ENCODE measurements at places on chromosomes 11 and 22. TPM values are rescaled to one million over a fixed set of nuclear protein-coding genes. Genes with fewer than 3 reads are reported as not detected.

Gene FAM180B
- not detected for total RNA-seq

Gene TMPRSS4
- 0.33 TPM for total RNA-seq

Gene ARHGAP32
- 2.4 TPM for total RNA-seq

Gene OR8G1
- not detected for total RNA-seq

Gene RAG1
- 4.3 TPM for total RNA-seq

- DNase-seq, result no peak
- no peak overlapping the region for H3K4me3 ChIP-seq
- no peak overlapping the region for H3K27ac ChIP-seq
- H3K36me3 ChIP-seq, result no peaks in the 10 kb centered on the region
These were observed 806.3 kb downstream of the BRD1 start for GRCh38 chr22:49021131-49021925.

- H3K27me3 ChIP-seq, result no peaks in the 10 kb centered on the region
- H3K4me1 ChIP-seq, result no peaks in the 10 kb centered on the region
- no peak overlapping the region for H3K4me3 ChIP-seq
These were observed 18.7 kb upstream of the JHY start for GRCh38 chr11:122863704-122864326.

DNA sequence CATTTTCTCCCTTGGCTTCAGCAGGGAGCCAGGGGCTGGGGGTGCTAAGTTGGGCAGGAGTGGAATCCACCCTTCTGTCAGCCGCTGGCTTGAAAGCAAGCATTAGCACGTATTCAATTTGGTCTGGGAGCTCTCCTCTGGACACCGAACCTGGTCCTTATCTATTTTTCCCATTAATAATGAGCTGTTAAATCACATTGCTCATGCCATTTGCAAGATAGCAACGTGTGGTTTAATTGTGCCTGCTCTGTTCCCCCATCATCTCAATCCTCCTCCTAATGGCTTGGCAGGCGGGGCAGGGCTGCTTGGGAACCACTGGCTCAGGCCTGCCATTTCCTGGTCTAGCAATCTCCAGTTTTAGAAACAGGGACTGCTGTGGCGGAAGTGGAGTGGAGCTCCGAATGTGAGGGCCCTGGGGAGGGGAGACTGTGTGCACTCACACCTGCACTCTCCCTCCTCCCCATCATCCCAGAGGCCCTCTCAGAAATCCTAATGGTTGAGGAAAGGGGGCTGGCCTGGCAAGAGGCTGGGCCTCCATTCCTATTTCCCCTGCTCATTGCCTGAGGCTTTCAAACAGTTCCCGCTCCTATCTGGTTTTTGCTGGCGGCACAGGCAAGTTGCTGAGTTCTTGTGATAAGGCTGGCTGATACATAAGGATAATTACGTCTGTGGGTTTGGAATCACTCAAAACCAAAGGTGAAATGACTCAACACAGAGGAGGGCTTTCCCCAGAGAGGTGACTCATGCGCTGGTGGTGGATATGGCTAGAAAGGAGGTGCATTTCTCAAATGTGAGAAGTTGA lies 201.2 kb upstream of the E2F8 start:
- peaks cover 5% of the 10 kb centered on the region for H3K4me1 ChIP-seq
- no peak overlapping the region for H3K4me3 ChIP-seq
- H3K27ac ChIP-seq, result no peak overlapping the region
- no peaks in the 10 kb centered on the region for H3K36me3 ChIP-seq
- no peaks in the 10 kb centered on the region for H3K27me3 ChIP-seq

DNA sequence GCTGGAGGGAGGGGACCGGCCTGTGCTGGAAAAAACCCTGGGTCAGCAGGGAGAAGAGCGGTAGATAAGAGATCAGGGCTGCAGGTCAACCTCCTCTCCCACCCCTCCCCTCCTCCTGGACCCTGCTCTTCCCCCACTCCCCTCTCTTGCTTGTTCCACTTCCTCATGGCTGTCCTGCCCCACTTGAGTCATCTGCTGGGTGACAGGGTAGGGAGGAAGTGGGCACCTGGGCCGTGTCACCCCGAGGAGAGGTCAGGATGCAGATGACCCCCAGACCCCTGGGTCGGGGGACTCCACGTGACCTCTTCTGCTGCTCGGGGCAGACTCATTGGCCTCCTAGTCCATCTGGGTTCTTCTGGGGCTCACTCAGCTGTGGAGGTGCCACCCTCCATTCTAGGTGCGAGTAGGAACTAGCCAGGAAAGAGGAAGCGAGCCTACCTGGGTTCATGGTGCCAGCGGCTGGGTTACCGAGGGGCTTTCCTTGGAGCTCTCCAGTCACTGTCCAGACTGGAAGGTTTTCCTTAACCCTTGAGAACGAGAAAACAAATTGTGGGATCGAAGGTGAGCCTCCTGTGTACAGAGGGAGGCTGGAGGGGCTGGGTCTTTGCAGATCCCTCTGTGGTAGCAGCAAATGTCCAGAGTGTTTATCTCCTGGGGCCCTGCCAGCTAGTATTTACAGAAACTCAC lies 6.5 kb downstream of the APOL2 start:
- H3K27ac ChIP-seq, result no peak overlapping the region
- no peaks in the 10 kb centered on the region for H3K27me3 ChIP-seq
- no peak overlapping the region for H3K4me3 ChIP-seq
- H3K36me3 ChIP-seq, result peaks cover 42% of the 10 kb centered on the region
- H3K4me1 ChIP-seq, result peaks cover 54% of the 10 kb centered on the region

- no peaks in the 10 kb centered on the region for H3K27me3 ChIP-seq
- peak; percentile 57 for DNase-seq
- peak within 1 kb of the TSS; percentile 93 for H3K4me3 ChIP-seq
- peak within 1 kb of the TSS; percentile 92 for H3K27ac ChIP-seq
- peaks cover 20% of the 10 kb centered on the region for H3K4me1 ChIP-seq
- H3K36me3 ChIP-seq, result peaks cover 3% of the 10 kb centered on the region
These were observed at the start of gene TSKU for GRCh38 chr11:76783294-76783895. Gene TSKU, plus strand, starts transcription at chr11:76783356. Its CDS starts 12,261 bp downstream, at chr11:76795617.

- H3K27me3 ChIP-seq, result no peaks in the 10 kb centered on the region
- no peak overlapping the region for H3K27ac ChIP-seq
- no peak overlapping the region for H3K4me3 ChIP-seq
- no peak for DNase-seq
- no peaks in the 10 kb centered on the region for H3K36me3 ChIP-seq
- no peaks in the 10 kb centered on the region for H3K4me1 ChIP-seq
These were observed 14.0 kb upstream of the NRIP3 start for GRCh38 chr11:9017773-9018172.

- H3K4me3 ChIP-seq, result no peak overlapping the region
- no peak for DNase-seq
- H3K27me3 ChIP-seq, result no peaks in the 10 kb centered on the region
- no peaks in the 10 kb centered on the region for H3K36me3 ChIP-seq
These were observed 3.3 kb upstream of the DIXDC1 start for GRCh38 chr11:111933872-111934271.

DNA sequence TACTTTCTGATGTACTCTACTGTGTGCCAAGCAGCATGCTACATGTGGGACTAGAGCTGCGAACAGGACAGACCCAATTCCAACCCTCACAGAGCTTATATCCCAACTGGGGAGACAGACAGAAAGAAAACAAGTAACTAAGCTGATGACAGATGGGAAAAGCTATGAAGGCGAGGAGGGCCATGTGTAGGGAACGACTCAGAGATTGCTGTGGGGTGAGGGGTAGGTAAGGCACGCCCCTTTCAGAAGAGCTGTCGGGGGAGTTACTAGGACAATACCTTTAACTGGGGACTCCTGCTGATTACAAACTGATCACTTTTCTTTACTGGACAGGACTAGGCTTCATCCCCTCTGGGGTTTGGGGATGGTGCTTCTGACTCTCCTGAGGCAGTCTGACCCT lies 48.9 kb downstream of the ST3GAL4 start:
- H3K27me3 ChIP-seq, result no peaks in the 10 kb centered on the region
- no peak overlapping the region for H3K4me3 ChIP-seq
- no peak overlapping the region for H3K27ac ChIP-seq
- no peak for DNase-seq

- no peak overlapping the region for H3K4me3 ChIP-seq
- DNase-seq, result no peak
- no peaks in the 10 kb centered on the region for H3K27me3 ChIP-seq
- no peak overlapping the region for H3K27ac ChIP-seq
These were observed 1.2 kb upstream of the ARHGAP20 start for GRCh38 chr11:110713449-110713776.

- H3K27me3 ChIP-seq, result no peaks in the 10 kb centered on the region
- DNase-seq, result no peak
- no peaks in the 10 kb centered on the region for H3K36me3 ChIP-seq
- no peaks in the 10 kb centered on the region for H3K4me1 ChIP-seq
These were observed 60.8 kb upstream of the CCDC179 start for GRCh38 chr11:22920939-22921565.

DNA sequence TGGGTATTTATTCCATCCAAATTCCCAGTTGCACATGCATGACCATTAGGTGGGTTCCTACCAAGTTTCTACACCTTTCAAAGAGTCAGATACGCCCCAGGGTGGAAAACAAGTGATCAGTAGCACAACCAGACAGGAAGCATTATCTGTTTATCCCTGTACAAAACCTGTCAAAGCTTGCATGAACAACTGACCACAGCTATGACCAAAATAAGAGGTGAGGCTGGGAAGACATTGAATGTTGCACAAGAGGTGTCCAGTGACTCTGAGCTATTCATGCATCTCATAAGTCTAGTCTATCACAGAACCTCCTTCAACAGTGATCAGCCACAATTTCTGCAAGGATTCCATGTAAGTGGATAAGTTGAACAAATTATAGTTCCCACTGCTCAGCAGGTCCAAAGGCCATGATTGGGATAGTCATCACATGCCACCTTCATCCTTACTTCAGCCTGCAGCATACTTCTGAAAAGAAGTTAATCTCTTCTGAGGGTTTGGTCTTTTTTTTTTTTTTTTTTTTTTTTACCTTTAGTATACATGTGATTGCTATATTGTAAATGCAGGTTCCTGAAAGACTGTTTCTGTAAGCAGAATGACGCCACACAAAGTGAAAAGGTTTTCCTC lies 28.0 kb upstream of the TMEM45B start:
- DNase-seq, result no peak
- H3K36me3 ChIP-seq, result no peaks in the 10 kb centered on the region
- H3K4me1 ChIP-seq, result peaks cover 23% of the 10 kb centered on the region
- no peaks in the 10 kb centered on the region for H3K27me3 ChIP-seq

DNA sequence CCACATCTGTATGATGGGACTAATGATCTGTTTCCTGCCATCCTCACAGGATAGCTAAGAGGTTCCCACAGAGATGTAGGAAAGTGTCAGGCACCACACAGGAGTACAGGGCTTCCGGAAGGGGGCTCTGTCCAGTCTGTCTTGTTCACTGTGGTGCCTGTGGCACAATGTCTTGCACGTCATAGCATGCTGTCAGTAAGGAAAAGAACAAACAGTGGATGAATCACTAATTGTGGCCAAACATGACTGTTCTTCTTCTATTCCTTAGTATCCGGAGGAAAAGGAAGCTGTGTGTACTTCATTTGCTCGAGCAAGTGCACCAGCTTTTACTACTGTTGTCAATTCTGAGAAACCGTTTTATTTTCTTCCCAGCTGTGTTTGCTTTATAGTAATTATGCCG lies 73.4 kb upstream of the YWHAH start:
- H3K4me3 ChIP-seq, result no peak overlapping the region
- no peak overlapping the region for H3K27ac ChIP-seq
- H3K4me1 ChIP-seq, result no peaks in the 10 kb centered on the region

DNA sequence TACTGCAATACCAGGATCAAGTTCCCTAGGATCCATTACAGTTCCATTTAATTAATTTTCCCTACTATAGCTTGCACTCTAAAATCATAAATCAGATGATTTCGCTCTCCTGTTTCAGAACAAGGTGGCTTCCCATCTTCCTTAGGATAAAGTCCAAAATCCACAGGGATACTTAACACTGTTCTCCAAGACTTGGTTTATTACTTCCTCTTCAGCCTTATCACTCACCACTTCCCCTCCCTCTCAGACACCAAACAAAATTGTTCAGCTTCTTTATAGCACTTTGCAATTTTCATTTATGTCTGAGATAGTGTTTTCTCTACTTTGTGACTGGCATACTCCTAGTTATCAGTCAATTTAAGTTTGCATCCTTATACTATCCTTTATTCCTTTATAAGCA lies 124.6 kb downstream of the GRIA4 start:
- no peaks in the 10 kb centered on the region for H3K27me3 ChIP-seq
- H3K4me1 ChIP-seq, result no peaks in the 10 kb centered on the region
- no peak overlapping the region for H3K27ac ChIP-seq
- no peak overlapping the region for H3K4me3 ChIP-seq

DNA sequence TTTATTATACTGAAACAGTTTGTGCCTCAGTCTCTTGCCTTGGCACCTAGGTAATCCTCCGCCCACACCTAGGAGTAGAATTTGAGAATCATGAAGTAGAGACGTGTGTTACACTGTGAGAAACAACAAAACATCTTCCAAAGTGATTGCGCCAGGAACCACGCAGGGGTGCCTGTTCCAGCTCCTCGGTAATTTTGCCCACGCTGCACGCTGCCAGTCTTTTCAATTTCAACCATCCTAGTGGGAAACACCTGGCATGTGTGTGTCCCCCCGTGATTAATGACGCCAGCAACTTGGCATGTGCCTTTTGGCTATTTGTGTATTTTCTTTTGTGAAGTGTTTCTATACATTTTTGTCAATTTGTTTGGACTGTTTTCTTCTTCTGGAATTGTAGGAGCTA lies 919.1 kb downstream of the BRD1 start:
- H3K27ac ChIP-seq, result no peak overlapping the region
- no peak overlapping the region for H3K4me3 ChIP-seq
- DNase-seq, result no peak

DNA sequence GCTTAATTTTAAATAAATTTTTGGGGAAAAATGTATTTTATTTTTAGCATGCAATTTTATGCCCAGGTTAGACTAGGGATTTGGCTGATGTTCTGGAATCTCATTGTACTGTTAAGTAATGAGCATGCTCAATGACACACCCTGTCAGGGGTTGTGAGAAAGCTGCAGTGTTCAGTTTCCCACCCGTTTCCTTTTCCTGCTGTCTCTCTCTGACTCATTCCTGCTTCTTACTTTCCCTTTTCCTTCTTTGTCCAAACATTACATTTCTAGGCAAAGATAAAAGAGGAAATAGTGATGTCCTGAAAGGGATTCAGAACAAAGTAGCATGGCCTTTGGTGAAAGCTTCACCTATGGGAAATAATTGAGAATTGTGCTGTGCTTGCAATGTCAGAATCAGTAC lies 22.7 kb downstream of the OOSP3 start:
- no peak overlapping the region for H3K4me3 ChIP-seq
- DNase-seq, result no peak
- H3K36me3 ChIP-seq, result no peaks in the 10 kb centered on the region
- H3K27ac ChIP-seq, result no peak overlapping the region
